ENCODE measurements at places on chromosomes 5 and 9.

GRCh38 chr5:123297866-123298265 is 125.3 kb downstream of the CEP120 start:
- no peak for DNase-seq

DNA sequence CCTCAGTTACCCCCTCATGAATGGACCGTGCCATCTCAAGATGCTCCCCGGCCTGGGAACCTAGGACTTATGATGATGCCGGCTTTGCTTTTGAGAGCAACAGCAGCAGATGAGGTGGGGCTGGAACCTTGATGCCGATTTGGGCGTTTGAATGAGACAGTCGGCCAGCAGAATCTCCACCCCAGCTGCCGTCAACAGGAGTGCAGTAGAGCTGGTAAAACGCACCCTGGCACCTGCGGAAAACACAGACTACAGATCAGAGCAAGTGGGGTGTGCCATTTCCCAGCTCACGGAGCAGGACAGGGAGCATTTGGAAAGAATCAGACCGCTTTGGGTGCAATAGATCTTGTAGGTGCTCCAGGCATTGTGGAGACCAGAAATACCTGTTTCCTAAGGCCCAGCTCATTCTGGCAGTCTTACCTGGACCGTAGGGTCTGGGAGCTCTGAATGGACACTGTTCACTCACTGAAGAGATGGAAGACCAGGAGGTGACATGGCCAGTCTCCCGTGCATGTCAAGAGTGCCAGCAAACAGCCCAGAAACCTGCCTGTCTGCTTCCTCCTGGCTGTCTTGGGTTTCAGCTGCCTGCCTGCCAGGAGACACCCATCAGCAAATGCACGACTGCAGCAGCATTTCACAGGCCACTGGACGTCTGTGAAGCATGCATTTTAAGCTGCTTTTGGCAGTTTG is 317.7 kb upstream of the IRX4 start:
- DNase-seq = no peak

DNA sequence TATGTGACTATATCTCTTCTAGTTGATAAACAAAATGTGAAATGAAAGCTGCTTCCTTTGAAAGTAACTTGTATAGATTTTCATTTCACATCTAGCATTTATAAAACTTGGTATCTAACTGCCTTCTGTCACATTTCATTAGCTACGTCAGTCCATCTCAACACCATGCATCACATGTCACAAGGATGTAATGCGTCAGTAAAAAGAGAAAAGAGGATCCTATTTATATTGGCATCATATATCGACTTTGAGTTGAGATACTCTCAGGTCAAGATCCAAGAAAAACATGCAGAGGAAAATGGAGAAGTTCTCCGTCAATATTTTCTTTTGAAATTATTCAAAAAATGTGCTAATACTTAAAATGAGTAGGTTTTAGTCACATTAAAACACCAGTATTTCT is 1211.2 kb downstream of the EFNA5 start:
- no peak for DNase-seq

GRCh38 chr5:76022611-76023010 is 60.6 kb upstream of the SV2C start:
- no peak for DNase-seq

- no peak for DNase-seq
Measured at GRCh38 chr9:104960662-104961061, 32.7 kb upstream of the ABCA1 start.

Measured in AG09309 (cell line).